Gastrocnemius medialis (tissue), 4 donors: ENCODE measurements at places on chromosomes 6 and 20.

DNA sequence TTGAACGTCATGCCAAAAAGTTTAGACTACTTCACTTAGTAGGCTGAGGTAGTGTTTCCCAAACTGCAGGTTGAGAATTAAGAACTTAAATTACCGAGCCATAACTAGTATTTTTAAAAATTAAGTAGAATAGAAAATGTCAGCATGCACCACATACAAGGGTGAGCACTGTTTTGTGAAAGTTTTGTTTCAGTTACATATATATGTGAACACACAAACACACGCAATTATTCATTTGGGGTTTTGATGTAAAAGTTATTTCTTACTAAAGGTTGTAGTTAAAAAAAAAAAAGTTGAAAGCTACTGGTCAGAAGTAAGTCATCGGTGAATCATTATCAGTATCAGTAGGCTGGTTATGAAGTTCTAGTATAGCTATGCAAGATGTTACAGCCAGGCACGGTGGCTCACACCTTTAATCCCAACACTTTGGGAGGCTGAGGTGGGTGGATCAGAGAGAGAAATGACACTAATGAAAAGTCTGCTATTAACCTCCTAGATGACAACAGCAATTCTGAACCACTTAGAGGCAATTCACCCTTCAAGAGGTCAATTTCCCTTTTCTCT lies 24.1 kb downstream of the FASTKD5 start:
- DNase-seq = no peak

GRCh38 chr6:30542404-30542725 lies 13.9 kb downstream of the GNL1 start:
- DNase-seq = no peak

GRCh38 chr20:57849121-57849520 lies 139.3 kb upstream of the PMEPA1 start:
- DNase-seq = no peak

GRCh38 chr6:143700684-143701348 lies 23.1 kb downstream of the PHACTR2 start:
- DNase-seq = no peak

DNA sequence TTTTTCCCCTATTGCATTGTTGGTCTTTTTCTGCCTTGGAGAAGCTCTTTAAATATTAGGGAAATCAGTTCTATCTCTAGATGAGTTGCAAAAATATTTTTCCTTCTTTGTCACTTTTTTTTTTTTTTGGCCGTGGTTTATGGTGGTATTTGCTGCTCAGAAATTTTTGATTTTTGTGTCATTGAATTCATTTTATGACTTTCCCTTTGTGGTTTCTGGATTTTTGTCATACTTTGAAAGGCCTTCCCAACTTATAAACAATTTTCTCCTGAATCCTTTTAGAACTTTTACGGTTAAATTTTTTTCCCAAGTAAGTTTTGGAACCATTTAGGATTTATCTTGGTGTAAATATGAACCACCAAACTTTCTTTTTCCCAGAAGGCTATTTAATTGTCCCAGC lies 145.6 kb downstream of the GJA10 start:
- no peak for DNase-seq

- DNase-seq = no peak
These were observed 173.4 kb upstream of the SLC35B3 start for GRCh38 chr6:8608737-8609136.

DNA sequence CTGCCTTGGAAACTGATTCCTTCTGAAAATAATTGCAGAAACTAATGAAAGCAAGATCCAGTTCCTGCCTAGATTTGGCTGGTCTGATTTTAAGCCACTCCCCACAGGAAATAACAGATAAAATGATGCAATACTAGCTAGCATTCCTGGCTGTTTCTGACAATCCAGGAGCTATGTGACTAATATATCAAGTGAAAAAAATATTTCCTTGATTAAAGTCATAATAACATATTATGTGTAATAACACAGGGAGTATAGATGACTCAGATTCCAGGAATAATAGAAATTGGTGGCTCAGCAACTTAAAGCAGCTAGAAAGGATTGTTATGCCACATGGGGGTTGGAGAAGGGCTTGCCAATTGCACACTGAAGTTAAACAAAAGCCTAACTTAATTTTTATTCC lies 182.7 kb upstream of the SALL4 start:
- DNase-seq = no peak

DNA sequence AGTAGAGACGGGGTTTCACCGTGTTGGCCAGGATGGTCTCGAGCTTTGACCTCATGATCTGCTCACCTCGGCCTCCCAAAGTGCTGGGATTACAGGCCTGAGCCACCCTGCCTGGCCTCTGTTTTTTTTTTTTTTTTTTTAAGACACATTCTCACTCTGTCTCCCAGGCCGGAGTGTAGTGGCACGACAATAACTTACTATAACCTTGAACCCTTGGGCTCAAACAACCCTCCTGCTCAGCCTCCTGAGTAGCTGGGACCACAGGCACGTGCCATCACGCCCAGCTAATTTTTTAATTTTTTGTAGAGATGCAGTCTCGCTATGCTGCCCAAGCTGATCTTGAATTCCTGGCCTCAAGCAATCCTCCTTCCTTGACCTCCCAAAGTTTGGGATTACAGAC lies 26.6 kb downstream of the CPXM1 start:
- DNase-seq = no peak

DNA sequence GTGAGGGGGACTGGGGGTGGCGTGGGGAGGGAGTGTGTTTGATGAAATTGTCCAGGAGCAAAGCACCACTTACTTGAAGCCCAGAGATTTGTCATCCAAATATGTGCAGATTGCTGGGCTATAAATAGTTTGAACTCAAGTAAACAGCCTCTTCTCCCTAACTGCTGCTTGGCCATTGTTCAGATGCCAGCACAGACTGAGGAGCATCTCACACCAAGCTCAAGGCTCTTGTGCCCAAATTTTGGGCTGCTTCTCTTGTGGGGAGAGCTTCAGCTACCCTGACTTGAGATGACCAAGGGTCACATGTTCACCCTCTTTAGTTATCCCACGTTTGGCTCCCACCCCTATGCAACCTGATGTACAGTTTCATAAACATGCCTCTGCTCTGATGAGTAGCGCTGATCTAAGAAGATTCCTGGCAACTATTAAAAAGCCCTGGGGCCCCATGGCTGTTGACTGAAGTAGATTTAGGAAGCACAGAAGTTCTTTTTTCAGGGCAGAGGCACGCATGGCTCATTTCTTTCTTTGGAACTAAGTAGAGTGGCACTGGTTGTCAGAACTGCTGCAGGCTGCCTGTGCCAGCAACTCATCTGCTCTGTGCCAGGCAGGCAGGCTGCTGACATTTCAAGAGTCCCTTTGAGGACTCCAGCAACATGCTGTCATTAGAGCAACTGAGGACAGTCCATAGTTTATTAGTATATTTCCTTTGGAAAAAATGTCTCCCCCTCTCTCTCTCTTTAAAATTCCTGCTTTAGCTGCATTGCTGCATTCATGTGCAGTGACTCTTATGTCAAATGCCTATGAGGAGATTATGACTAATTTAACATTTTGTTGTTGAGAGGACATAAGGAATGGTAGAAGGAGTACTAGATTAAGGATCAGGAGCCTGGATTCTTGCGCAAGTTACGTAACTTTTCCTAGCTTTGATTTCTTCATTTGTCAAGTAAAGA lies 9.6 kb upstream of the PKIG start:
- DNase-seq = peak; percentile 85

GRCh38 chr6:16409531-16410441 lies 171.4 kb downstream of the GMPR start:
- peak; percentile 53 for DNase-seq

DNA sequence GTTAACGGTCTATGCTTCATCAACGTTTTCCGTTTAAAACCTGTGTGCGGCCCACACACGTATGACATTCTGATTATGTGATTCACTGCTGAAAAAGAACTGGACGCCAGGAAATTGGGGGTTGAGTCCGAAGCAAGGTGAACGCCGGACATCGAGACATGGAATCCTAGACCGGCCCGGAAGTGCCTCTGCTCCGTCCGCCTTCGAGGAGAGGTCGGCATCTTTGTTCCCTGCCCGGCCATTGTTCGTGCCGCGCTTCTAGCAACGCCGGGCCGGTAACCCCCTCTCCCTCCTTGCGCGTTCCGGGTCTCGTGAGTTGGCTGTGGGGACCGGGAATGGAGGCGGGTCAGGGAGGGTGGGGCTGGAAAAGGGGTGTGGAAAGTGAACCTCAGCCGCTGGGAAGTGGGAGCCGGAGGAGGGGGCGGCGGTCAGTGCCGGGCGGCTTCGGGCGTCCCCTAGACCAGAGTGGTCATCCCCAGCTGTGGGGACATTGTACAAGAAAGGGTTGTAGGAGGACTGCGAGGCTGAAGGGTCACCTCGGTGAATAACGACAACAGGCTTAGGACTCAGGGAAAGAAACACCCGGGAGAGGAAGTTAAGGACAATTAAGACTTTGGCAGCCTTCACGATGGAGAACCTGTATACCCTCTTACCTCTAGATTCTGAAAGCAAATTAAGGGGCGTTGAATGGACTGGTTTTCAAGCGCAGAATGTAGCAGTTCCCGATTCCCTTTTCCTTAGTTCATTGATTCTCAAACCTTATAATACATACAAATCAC lies at the start of gene ZSCAN9:
TSS of gene ZSCAN9 (plus strand) at position 220 of the 779 bp plus-strand sequence. CDS start 1,810 bp downstream, outside the sequence.
- peak; percentile 83 for DNase-seq

DNA sequence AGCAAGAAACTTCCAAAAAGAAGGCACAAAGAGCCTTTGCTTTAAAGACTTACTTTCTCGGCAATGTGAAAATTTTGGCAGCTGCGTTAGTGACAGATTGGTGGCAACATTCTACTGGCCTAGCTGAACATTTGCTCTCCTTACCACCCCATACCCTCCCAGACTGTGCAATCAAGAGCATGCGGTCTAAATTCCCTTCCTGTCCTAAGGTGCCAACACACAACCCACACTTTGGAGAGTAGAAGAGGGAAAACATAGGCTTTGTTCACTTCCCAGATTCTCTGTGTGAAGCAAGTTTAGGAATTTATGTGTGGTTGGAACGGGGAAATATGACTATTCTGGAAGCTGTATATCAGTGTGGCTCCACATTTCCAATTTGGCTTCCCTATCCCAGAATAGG lies 29.8 kb upstream of the NEDD9 start:
- no peak for DNase-seq

DNA sequence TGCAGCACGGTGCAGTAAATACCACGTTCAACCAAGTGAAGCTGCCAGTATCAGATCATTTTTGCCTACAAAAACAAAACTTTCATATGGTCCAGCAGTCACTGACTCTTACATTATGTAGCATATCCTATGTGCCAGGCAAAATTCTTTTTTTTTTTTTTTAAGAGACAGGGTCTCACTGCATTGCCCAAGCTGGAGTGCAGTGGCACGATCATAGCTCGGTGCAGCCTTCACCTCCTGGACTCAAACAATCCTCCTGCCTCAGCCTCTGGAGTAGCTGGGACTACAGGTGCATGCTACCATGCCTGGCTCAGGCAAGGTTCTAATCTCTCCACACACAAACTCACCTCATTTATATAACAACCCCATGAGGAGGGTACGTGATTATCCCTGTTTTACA lies 208.6 kb upstream of the JARID2 start:
- no peak for DNase-seq
